ENCODE measurements at places on chromosomes 12 and 14.

GRCh38 chr12:99330216-99330615 lies 317.3 kb upstream of the GARIN6 start:
- no peak for DNase-seq

DNA sequence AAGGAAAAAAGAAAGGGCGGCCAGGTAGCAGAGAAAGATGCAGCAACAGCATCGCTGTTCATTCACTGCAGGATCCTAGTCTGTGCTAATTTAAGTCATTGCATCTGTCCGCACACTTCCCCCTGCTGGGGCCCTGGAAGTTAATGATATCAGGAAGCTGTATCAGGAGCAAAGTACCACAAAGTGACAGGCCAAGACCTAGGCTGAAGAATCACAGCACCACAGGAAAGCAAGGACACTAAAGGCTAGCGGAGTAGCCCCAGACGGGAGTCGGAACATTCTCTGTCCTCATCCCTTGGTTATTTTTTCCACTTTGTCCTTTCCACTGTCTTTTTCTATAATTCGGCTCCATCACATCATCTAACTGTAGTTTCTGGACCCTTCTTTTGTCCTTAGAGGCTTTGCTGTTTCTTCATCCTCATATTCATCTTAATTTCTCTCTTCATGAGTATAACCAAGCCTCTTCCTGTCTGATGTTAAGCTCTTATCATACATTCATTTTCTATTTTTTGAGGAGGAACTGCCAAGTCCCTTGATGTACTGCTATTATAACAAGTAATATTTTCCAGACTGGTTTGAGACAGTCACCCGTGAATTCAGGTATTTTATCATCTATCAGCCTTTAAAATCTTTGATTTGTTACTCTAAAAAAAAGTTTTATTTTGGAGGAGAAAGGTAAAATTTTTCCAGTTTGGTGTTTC lies 28.3 kb downstream of the DUSP16 start:
- DNase-seq, result no peak

- no peak for DNase-seq
Measured at GRCh38 chr12:104692557-104693218, 235.9 kb downstream of the CHST11 start.

DNA sequence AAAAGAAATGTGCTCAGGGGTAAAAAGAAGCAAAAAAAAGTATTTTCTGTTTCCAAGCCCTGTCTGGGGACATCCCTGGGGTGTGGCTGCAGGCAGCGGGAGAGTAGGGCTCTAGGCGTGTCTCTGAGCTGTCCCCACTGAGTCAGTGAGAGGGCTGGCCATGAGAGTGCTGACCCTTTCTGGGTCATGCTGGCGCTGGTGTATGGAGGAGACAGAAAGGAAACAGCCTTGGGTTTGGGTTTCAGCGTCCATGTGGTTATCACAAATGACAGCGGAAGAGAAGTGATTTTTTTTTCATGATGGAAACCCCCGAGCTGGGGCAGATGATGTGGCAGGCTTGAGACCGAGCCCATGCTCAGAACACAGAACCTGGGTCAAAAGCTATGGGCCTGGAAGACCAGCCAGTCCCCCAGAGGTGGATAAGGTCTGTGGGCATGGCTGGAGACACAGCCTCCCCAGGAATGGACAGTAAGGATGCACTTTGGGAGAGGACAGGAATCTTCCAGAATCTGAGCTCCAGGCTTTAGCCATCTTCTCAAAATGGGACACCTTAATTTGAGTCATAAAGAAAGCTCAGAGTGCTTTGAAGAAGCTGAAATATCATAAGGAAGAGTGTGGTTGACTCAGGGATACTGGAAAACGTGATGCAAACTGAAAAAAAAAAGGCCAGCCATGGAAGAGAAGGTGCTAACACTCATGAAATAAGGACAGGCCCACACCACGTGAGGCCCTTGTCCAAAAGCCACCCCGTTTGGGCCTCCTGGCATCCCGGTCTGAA lies 36.2 kb downstream of the SYNE3 start:
- no peak for DNase-seq

DNA sequence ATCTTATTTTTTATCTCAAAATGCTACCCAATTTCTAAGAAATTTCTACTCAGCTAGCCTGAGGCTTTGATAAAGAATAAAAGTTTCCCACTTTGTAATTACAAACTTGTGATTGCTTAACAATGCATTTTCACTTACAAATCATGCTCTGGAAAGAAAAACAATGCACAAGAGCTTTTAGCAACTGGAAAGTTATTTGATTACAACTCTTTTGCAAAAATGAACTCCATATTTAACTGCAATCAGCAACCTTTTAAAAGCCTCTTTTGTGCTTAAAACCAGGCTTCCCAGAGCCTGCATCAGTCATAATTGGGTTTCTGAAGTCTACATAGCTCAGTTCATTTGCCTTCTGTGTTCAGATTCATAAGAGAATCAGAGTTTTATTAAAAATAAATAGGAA lies 395.2 kb downstream of the PAWR start:
- no peak for DNase-seq

Measured in endothelial cell (in vitro differentiated cells).